ENCODE measurements at places on chromosomes 4 and X.

- DNase-seq = no peak
Measured at GRCh38 chr4:57100979-57101651, 9.1 kb downstream of the IGFBP7 start.

GRCh38 chrX:119583431-119584059, 9.2 kb downstream of the UBE2A start:
- no peak for DNase-seq

DNA sequence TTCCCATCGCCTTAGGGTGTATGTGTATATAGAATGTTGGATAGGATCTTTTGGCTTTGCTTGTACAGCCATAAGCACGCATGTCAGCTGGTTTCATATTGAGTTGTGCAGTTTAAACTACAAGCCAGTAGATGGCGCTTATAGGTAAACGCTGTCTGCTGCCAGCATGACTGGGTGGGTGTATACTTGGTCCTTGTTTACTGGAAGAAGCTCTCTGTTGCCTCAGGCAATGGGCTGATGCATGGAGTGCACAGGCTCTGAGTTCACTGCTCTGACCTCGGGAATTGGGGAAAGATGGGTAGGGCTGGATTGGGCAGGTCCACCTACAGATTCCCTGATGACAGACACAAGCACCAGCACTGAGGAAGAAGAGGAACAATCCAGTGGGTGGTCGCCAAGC, 831.5 kb downstream of the STIM2 start:
- DNase-seq = peak; percentile 20

DNA sequence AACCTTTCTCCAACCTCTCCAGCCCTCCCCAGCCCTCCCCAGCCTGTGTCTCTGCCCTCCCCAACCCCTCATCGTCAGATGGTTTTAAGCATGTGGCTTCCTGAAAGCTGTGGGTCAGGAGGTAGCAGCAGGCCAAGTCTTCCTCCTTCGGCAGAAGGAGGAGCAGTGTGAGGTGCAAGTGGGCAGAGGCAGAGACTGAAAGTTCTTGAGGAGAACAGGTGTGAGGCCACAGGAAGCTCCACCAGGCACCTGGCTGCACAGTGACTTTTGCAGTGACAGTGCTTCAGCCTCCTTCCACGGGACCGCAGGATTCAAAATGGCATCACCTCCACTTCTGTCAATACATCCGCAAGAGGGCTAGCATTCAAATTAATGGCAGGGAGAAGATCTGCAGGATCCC, 203.9 kb upstream of the LEF1 start:
- no peak for DNase-seq

GRCh38 chr4:6209921-6210320, 9.6 kb upstream of the JAKMIP1 start:
- no peak for DNase-seq

- no peak for DNase-seq
Measured at GRCh38 chr4:8085491-8086117, 73.0 kb downstream of the ABLIM2 start.

Measured in GM13977 (cell line).